ENCODE measurements at places on chromosomes 3 and 15.
A peak's percentile ranks its signal among the peaks of the same experiment; 100 is the strongest.

- DNase-seq = no peak
Observed at GRCh38 chr3:15659254-15659975, 57.9 kb downstream of the BTD start.

DNA sequence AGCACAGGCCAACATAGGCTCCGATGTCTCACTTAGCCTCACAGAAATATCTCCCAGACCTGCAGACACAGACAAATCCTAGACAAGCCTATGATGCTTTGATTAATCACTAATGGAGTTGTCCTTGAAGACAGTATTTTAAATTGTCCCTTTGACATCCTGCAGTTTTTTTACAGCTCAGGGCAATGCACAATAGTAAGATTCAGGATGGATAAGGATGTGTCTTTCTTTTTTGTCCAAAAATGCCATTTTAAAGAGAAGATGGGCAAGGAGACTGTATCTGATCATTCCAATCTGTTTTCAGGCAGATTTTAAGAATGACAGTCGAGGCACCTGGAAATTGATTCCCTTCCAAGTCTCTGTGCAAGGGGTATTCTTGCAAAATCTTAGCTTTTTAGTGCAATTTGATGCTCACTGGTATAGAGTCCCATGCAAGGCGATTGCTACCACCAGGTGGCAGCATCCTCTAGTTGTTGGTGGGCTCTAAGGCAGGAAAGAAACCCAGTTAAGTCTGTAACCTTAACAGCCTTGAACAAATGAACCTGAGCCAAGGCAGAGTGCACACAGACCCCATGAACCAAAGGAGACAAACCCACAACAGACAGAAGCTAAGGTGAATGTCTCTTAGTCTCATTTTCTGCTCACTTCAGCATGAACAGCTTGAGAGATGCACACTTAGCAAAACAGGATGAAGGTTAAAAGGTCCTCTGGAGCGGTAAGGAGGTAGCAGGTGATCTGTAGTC, 51.2 kb upstream of the MINAR1 start:
- peak; percentile 30 for DNase-seq

DNA sequence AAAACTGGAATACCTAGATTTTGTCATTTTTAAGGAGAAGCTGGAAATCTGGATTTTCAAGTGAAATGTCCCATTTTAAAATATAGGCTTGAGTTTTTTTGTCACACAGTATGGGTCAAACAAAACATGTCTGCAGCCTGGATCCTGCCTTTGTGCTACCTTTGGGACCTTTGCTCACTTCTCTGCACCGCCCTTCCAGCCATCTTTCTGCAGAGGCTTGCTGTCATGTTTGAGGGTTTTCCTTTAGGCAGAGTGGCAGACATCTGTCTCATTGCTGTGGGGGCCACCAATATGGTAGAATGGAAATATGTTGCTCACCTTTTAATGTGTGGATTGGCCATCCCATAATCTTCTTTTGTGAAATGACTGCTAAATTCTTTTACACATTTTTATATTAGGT, 136.3 kb downstream of the EEFSEC start:
- no peak for DNase-seq

DNA sequence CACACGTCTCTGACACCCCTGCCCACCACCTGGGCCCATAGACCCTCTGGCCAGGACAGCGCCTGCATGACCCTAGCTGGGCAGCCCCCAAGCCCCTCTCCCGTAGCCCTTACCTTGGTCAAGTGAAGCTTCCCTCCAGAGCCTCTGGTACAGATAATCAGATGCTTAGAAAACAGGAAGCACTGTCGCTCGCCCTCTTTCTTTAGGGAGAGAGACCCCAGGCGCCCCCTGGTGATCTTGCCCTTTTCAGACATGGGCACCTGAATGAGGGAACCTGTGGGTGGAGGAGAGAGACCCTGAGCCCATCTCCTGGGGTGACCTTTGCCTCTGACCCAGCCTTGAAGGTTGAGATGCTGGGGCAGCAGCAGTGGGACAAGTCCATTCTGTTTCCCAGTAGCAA, 65.4 kb downstream of the RASGRF1 start:
- DNase-seq = no peak

GRCh38 chr3:134904776-134905646, 110.0 kb downstream of the EPHB1 start:
- no peak for DNase-seq

- DNase-seq = no peak
Observed at GRCh38 chr3:59979542-59979941, 929.7 kb upstream of the CFAP20DC start.

- no peak for DNase-seq
Observed at GRCh38 chr15:44718927-44719292, 7.6 kb downstream of the B2M start.

DNA sequence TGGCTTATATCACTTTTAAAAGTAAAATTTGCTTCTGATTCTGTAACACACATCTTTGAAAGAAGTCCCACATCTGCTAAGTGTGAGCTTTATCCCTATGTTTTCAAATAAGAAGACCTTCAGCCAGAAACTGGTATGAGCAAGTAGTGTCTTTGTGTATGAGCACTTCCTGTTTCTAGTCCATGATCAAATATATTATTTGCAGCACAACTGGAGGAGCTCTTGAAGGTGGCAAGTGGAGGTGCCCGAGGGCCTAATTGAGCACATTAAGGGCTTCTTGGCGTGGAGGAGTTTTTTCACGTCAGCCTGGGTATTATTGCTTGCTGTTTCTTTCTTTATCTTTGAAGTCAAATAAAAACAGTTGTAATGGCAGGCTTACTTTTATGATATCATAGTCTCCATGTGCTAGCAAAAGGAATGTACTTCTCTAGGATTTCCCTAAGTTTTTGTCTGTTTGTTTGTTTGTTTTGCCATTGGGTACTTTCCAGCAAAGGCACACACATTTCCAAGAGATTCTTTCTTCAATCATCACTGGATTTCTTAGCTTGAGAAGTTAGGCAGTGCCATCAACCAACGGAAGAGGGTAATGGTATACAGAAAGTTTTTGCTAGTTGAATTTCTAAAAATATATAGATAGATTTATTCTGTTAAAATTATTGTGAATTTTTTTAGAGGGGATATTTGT, 68.1 kb downstream of the MEIS2 start:
- DNase-seq = no peak

- no peak for DNase-seq
Observed at GRCh38 chr15:73923488-73924164, 2.6 kb upstream of the LOXL1 start.

DNA sequence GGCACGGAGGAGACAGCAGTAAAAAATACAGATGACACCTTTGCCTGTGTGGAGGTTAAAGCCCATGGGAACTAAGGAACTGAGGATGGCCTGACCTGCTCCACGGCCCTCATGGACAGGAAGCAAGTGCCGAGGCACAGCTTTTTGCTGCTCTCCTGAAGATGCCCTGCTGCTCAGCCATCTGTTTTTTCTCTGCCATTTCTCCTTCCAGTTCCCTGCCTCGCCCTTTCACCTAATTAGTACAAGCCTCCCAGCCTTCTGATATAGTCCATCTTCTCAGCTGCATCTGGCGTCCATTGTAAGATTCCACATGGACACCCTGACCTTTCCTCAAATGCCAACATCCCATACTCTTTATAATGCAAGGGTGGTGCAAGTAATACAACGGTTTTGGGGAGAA, 11.8 kb upstream of the CXCR6 start:
- no peak for DNase-seq

- no peak for DNase-seq
Observed at GRCh38 chr3:187665010-187665409, 5.2 kb downstream of the SST start.

- no peak for DNase-seq
Observed at GRCh38 chr15:36598529-36599177, 19.2 kb downstream of the CDIN1 start.

- peak; percentile 19 for DNase-seq
Observed at GRCh38 chr15:56234804-56235203, 8.9 kb downstream of the RFX7 start.

- DNase-seq = no peak
Observed at GRCh38 chr15:80769829-80770705, 9.1 kb upstream of the CEMIP start.
